SHP77 (cell line): ENCODE measurements at places on chromosomes 16 and 17.
A peak's percentile ranks its signal among the peaks of the same experiment; 100 is the strongest.

DNA sequence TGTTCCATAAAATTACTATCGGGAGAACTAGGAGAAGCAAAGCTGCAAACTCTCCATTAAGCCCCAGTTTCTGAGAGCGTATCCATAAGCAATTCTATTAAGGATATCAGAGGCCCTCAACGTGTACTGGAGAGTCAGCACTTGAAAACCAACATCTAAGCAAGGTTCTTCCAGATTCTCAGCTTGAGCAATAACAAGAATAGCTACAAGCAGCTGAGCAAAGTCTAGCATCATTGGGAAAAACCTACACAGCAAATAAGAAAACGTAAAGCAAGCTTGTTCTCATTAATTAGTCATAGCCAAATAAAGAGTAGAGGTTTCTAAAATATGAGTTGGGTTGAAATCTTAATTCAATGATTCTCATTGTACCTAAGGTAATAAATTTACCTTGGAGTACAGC is 26.9 kb upstream of the COX10 start:
- no peak for DNase-seq

- peak; percentile 58 for DNase-seq
Observed at GRCh38 chr17:50681263-50682200, 26.2 kb downstream of the ANKRD40 start.

GRCh38 chr16:7363422-7364417 is 31.1 kb downstream of the RBFOX1 start:
- DNase-seq = no peak

- no peak for DNase-seq
Observed at GRCh38 chr17:79338604-79339003, 264.0 kb downstream of the ENGASE start.

GRCh38 chr16:30837904-30838303 is 50.9 kb upstream of the ZNF629 start:
- DNase-seq = no peak

- DNase-seq = no peak
Observed at GRCh38 chr16:22214889-22215288, 8.8 kb downstream of the EEF2K start.

DNA sequence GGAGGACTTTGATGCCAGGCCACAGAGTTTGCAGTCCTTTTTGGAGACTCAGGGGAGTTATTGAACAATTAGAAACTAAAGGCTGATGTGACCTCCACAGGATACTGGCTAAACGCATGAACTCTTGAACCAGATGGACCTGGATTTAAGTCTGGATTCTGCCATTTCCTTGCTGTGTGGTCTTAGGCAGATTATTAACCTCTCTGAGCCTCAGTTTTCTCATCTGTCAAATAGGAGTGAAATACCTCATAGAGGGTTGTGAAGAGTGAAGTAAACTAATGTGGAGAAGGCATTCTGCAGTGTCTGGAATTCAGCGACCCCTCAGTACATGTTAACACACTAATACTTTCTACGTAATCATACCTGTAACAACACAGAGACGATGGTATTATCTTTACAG is 93.5 kb downstream of the PRKCB start:
- no peak for DNase-seq

DNA sequence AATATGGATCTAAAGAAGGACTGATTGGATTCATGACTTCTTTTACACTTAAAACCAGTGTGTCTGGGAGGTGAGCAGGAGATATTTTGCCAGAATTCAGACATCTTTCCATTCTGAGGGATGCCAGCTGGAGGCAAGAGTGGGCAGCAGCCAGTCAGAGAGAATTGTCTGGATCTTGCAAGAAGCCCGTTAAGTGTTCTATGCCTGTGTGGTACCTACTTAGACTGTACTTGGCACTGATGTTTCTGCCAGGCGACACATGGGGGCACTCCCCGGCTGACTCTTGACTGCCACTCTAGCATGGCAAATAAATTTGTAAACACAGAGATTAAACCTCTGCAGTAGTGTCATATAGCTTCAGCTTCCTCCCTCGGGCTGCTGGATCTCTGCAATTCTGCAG is 247.7 kb downstream of the UTP18 start:
- DNase-seq = no peak

DNA sequence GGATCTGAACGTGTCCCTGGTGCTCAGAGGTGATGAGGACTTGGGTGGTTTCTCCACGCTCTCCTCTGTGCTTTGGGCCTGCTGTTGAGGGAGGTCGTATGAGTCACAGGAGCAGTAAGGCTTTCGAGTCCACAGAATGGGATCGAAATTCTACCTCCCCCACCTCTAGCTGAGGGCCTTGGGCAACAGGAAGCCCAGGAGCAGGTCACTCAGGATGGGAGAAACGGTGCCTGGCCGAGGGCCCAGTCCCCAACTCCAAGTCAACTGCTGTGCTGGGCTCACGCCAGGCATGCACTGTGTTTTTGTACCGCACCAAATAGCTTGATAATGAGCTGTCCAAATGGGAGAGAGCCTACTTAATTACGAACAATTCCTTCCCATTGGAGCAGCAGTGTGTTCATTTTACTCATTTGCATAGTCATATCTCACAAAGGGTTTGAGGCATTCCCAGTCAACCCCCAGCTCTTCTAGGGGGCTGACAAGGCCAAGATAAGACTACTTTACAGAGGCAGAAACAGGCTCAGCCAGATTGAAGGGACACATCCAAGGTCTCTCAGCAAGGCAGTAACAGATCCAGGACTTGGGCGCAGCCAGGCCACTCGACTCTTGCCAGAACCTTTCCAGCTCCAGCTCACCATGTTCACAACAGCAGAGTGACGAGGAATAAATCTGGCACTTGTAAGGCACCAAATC is 53.6 kb downstream of the WNT3 start:
- no peak for DNase-seq

- no peak for DNase-seq
Observed at GRCh38 chr17:7211491-7212273, 8.0 kb downstream of the DLG4 start.

GRCh38 chr17:57332501-57332900 is 76.2 kb downstream of the MSI2 start:
- no peak for DNase-seq

GRCh38 chr17:54029986-54030385 is 207.3 kb downstream of the KIF2B start:
- no peak for DNase-seq

DNA sequence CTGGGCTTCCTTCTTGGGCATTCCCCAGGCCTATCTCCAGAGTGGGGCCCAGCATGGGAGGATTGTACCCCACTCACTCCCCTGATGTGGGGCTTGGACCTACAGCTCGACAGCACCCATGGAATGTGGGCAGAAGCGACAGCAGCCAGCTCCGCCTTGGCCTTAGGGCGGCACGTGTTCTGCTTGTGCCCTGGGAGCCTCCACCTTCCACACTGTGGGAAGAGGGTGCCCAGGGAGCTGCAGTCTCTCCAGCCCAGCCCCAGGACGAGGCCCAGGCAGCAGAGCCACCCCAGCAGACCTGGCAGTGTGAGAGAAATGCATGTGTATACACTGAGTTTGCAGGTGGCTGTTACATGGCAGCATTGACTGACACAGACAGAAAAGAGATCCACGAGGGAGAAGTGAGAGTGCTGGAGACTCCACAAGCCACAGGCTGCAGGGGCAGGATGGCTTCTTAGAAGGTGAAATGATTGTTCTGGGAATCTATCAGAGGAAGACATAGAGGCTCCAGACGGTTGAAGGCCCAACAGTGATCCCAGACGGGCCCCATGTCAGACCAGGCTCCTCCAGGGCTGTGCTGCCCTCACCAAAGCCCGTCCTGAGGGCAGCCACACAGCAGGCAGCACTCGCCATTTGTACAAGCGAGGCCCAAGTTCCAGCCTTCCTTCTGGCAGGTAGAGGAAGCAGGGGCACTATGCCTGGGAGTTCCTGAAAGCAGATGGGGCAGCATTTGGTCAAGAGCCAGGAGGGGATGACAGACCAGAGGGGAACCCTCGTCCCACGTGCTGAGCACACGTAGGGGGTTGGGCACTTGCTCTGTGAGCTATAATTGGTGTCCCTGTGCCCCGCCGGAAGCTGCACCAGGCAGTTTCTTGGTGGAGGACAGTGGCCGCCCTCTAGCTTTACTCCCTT is 2.8 kb upstream of the DNASE1 start:
- no peak for DNase-seq

DNA sequence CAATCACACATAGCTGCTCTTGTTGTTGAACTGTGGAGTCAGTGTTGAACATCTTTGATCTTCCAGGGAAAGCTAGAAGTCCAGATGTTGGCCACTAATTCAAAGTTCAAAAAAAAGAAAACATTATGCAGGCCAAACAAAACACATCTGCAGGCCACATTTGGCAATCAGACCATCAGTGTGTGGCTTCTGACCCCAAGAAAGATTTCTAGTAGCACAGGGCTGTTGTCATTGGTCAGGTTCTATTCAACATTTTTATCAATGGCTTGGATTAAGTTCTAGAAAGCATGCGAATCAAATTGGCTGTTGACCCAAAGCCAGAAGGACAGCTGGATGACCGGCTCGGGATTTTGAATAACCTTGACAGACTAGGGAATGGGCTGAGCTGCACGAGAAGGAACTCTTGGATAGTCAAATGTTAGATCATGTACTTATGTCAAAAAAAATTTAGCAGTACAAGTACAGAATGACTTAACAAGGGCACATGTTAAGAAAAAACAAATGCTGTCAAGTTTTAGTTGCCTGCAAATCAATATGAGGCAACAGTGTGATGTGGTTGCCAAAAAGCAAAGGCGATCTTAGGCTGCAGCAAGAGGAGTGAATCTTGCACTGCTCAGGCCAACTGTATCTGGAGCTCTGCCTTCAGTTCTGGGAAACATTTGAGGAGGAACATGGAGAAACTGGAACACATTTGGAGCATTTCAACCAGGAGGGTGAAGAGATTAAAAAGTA is 187.6 kb downstream of the RGS9 start:
- no peak for DNase-seq

GRCh38 chr17:80291691-80292487 is 31.2 kb downstream of the RNF213 start:
- DNase-seq = no peak

- DNase-seq = no peak
Observed at GRCh38 chr16:12461971-12462370, 341.7 kb downstream of the CPPED1 start.

GRCh38 chr16:57628008-57628781 is at the start of gene ADGRG1:
ADGRG1 (plus strand) TSS chr16:57628630; CDS start chr16:57650288, 21,658 bp downstream.
- peak; percentile 64 for DNase-seq

DNA sequence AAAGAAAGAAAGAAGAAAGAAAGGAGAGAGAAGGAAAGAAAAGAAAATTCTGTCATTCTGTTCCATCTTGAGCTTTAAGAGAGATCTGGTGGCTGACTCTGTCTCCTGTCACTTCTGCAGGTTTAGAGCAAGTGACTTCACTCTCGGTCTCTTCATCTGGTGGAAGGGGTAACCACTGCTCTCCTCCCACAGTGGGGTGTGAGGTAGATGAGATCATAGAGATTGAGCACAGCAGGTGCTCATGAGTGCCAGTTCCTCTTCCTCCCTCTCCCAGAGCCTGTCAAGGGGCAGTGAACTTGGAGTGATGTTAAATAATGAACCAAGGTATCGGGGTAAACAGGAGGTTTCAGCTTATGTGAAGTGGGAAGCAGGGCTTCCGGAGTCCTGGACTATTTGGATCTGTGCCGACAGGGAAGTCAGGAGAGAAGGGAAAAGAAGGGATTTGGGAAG is 47.7 kb downstream of the BEAN1 start:
- DNase-seq = peak; percentile 80

DNA sequence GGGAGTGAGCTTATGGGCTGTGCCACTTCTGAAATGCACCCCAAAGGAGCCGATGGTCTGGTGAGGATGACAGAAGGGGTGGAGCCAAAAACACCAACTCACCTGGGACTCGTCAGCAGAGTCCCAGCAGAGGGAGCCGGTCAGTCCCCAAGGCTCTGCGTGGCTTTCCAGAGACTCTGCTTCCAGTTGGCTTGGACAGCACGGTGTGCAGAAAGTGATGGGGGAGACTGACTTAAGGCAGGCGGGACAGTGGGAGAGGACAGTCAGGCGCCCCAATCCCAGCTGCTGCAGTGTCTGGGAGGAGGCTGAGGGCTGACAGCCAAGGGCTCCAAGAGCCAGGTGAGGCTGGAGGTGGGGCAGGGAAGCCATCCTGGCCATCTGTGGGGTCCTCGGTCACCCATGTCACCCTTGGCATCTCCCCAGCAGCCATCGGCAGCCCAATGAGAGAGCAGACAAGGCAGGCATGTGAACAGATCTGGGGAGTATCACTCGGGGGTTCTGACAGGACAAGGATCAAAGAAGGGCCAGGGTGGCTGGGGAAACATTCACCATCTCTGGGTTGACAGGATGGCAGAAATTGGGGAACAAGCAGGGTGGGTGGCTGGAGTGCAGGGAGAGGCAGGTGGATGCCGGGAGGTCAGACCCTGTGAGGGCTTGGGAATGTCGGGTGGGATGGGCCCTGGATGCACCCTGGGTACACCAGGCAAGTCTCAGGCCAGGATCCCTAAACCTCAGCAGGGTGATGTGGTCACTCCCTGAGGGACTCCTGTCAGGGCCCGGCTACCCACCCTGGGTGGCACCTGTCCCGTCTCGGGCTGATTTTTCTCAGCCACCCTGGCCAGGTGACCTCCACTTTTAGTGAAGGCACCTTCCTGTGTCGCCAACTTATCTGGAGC is 8.9 kb upstream of the KRTAP17-1 start:
- DNase-seq = no peak

GRCh38 chr16:79372503-79373184 is 227.9 kb downstream of the MAF start:
- DNase-seq = no peak

- DNase-seq = no peak
Observed at GRCh38 chr17:72931163-72931562, 161.3 kb downstream of the SLC39A11 start.

DNA sequence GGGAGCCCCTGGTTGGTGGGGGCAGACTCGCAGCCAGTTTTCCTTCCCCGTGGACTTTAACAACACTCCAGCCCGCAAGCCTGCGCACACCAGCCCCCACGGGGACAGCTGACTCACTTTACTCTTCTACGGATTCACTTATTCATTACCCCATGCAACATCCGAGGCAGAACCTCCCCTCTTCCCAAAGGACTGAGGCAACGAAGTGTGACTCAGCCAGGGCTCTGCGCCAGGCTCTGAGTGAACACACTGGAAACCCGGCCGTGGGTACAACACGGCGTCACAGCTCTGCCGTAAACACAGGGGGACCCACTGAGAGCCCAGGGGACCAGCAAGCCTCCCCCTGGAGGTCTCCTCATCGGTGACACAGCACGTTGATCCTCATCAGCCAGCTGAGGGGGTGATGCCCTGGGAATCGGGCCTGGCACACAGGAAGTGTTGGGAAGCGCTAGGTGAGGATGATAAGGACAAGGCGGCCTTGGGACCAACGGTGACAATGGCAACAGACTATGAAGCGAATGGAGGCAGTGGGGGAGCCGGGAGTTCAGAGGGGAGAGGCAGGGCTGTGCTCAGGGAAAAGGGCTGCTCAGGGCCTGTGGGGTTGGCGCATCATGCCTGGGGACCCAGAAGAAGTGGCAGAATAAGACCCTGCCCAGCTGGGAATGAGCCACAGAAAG is 14.6 kb downstream of the COTL1 start:
- no peak for DNase-seq

- DNase-seq = peak; percentile 52
Observed at GRCh38 chr17:31427684-31428083, 36.2 kb downstream of the RAB11FIP4 start.

- DNase-seq = no peak
Observed at GRCh38 chr17:45279898-45280297, 18.0 kb upstream of the SPATA32 start.
